ENCODE measurements at places on chromosomes 13 and 19.
A peak's percentile ranks its signal among the peaks of the same experiment; 100 is the strongest.

GRCh38 chr19:17340871-17341357 lies 3.6 kb downstream of the GTPBP3 start:
- DNase-seq = no peak

DNA sequence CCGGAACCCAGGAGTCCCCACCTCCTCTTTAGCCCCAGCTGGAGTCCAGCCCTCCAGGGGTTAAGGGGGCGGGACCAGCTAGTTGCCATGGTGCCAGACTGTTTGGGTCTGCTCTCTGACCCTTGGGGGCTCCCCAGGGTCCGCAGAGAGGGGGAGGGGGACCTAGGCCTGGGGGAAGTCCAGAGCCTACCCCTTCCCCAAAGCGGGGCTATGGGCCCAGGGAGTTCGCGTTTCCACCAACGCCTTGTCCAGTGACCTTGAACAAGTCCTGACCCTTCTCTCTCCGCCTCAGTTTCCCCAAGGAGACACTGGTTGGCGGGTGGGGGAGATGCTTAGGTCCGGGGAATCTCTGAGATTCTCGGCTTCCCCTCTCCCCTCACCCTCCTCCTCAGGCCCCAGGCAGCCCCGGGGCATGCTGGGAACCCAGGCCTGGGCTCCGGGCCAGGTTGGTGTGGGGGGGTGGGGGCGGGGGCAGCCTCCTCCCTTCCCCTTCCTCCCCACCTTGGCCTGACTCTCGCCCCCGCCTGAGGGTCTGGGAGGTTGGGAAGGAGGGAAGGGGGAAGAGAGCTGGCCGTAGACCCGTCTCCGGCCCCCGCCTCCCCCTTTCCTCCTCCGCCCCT lies 2.6 kb upstream of the SPACA6 start:
- DNase-seq = no peak

GRCh38 chr13:89568746-89569145 lies 1778.7 kb upstream of the MIR17HG start:
- no peak for DNase-seq

DNA sequence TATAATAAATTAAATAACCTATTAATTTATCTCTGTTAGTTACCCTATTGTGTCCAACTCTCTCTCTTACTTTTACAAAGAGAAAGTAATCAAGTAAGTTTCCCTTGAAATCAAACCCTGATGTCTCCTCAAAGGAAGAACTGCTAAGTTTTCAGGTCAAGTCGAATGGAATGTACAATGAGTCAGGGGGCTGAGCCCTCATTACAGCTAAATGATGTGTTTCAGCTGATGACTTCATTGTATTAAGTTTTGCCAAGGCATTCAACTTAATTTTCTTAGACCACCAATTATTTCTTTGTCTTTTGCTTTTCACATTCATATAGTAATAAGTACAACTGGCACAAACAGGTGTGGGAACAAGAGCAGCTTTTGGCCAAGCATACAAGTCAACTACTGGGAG lies 54.7 kb upstream of the DCT start:
- DNase-seq = no peak

DNA sequence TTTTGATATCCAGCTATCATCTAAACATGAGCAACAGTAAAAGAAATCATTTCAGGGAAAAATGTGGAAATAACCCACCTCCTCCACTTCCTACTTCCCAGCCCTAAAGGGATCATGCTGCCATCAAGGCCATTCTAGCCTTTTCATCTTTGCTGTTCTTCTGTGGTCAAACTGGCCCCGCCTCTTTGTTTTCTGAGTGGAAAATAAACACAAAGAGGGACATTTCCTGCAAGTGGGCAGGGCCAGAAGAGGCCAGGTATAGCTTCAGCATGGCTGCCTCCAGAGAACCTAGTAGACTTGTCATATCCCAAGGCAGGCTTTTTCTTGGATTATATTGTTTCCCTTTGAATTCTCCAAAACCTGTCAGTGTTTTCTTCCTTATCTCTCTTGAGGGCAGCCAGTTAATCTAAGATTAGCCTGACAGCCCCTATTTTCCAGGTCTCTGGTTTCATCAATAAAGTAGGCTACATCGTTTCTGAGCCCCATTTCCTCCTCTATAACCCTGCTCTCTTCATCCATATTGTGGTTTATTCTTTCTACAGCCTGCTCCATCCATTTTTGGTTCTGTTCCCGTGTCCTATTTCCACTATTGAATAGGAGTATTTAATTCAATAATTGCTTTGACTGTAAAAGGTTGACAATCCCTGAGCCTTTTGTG lies 117.6 kb downstream of the GPC6 start:
- no peak for DNase-seq

- peak; percentile 52 for DNase-seq
Observed at GRCh38 chr19:19615086-19615485, 3.4 kb downstream of the PBX4 start.

DNA sequence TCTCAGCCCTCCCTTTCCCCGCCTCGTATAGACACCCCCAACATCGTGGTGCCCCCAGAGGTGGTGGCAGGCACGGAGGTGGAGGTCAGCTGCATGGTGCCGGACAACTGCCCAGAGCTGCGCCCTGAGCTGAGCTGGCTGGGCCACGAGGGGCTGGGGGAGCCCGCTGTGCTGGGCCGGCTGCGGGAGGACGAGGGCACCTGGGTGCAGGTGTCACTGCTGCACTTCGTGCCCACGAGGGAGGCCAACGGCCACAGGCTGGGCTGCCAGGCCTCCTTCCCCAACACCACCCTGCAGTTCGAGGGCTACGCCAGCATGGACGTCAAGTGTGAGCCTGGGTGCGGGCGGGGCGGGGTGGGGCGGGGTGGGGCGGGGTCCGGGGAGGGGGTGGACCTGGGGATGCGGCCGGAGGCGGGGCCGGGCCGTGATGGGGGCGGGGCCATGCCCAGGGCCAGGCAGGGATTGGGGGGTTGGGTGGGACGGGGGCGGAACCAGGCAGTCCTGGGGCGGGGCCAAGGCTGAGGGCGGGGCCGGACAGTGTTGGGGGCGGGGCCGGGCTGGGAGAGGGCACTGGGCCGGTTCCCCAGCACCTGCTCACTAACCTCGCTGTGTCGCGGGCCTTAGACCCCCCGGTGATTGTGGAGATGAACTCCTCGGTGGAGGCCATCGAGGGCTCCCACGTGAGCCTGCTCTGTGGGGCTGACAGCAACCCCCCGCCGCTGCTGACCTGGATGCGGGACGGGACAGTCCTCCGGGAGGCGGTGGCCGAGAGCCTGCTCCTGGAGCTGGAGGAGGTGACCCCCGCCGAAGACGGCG lies 7.8 kb downstream of the MAG start:
- DNase-seq = no peak

DNA sequence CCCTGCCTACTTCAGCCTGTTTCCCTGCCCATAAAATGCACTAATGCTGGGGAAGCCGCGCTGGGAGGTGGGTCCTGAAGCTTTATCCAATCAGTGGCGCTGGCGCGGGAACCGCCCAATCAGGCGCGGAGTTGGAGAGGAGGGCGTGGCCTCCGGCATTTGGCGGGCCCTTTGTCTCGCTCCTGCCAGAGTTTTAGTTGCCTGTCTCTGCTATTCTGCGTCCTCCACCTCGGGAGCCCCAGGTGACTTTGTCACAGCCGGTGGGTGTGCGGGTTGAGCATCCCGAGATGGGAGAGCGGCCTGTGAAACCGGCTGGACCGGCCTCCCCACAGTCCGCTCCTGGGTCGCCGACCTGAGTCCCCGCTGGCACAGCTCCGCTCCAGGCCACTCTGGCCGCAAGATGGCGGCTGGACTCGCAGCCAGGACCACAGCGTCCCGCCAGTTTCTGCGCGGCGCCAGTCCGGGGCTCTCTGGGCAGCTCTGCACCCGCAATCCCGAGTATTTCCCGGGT lies 30.7 kb upstream of the ZNF429 start:
- DNase-seq = no peak

- no peak for DNase-seq
Observed at GRCh38 chr13:27860743-27861142, 59.1 kb upstream of the PDX1 start.

GRCh38 chr13:49602005-49602404 lies 16.6 kb upstream of the RCBTB1 start:
- DNase-seq = peak; percentile 20

GRCh38 chr19:11421371-11422098 lies 2.4 kb upstream of the RGL3 start:
- DNase-seq = no peak

GRCh38 chr13:44068737-44069136 lies 189.0 kb downstream of the LACC1 start:
- peak; percentile 46 for DNase-seq

- no peak for DNase-seq
Observed at GRCh38 chr13:41512441-41512840, 55.1 kb downstream of the RGCC start.

GRCh38 chr19:18401580-18402112 lies 4.2 kb upstream of the LRRC25 start:
- peak; percentile 72 for DNase-seq

- DNase-seq = no peak
Observed at GRCh38 chr19:4083677-4084546, 17.2 kb upstream of the ZBTB7A start.

- peak; percentile 7 for DNase-seq
Observed at GRCh38 chr13:44575741-44576350, at the start of gene TSC22D1. TSC22D1 (minus strand) TSS chr13:44576330; CDS start chr13:44576074, 256 bp downstream.

DNA sequence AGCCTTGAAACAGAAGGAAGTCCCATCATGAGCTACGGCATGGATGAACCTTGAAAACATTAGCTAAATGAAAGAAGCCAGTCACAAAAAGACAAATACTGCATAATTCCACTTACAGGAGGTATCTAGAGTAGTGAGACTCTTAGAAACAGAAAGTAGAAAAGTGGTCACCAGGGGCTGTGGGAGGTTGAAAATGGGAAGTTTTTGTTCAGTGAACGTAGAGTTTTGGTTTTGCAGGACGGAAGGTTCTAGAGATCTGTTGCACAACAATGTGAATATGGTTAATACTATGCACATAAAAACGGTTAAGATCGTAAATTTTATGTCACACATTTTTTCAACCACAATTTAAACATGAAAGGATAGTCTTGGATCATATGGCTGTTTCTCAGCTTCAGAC lies 11.9 kb upstream of the SLC10A2 start:
- DNase-seq = no peak

GRCh38 chr13:35841060-35841521 lies 290.1 kb downstream of the DCLK1 start:
- DNase-seq = no peak
